Mesothelial cell of epicardium (in vitro differentiated cells): ENCODE measurements at places on chromosomes 3 and 15. TPM values are rescaled to one million over a fixed set of nuclear protein-coding genes. Genes with fewer than 3 reads are reported as not detected.
A peak's percentile ranks its signal among the peaks of the same experiment; 100 is the strongest.

- peak; percentile 58 for DNase-seq
Observed at GRCh38 chr15:88894348-88894818, 961 bp downstream of the HAPLN3 start.

- DNase-seq, result no peak
Observed at GRCh38 chr3:8597219-8597853, 47.3 kb downstream of the SSUH2 start.

- DNase-seq, result peak; percentile 53
Observed at GRCh38 chr15:73982222-73982962, 9.7 kb downstream of the STOML1 start.

- no peak for DNase-seq
Observed at GRCh38 chr15:86266896-86267484, 187.3 kb downstream of the AGBL1 start.

LYZL4 gene
- total RNA-seq, result not detected in 3 replicates
